ENCODE measurements at places on chromosomes 1 and 21.
A peak's percentile ranks its signal among the peaks of the same experiment; 100 is the strongest.

DNA sequence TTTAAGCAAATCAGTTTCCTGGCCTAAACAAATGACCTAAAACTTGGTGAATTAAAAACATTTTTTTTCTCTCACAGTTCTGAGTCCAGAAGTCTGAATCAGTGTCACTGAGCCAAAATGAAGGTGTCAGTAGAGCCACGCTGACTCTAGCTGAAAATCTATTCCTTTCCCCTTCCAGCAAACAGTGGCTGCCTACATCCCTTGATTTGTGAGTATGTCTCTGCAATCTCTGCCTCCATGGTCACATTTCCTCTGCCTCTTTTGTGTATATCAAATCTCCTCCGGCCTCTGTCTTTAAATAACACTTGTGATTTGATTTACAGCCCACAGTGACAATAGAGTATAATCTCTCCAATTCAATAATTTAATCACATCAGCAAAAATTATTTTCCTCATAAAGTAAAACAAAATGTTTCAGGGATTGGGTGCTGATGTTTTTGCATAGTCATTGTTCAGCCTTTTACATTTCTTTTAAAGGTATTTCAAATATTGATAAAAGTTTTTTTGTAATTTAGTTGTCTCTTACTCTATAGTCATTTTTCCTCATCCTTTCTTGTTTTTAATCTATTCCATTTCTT, 1715.4 kb downstream of the BRINP3 start:
- DNase-seq = no peak

DNA sequence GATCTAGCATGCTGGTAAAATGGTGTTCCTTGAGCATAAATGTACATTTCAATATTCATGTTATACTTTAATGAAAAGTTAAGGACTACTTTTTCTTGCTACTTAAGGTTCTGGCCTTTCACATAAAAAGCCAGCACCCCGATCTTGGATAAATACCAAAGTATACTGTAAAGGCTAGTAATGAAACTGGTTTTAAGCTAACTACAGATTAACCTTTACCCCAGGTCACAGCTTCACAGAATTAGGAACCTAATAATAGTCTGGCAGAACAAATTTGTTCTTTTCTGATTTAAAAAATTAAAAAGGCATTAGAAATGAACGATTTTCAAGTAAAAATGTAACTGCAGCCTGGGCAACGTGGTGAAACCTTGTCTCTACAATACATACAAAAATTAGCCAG, 23.5 kb downstream of the DIPK1A start:
- DNase-seq = no peak

- peak; percentile 52 for DNase-seq
Measured at GRCh38 chr1:192477630-192478029, 97.9 kb upstream of the RGS1 start.

DNA sequence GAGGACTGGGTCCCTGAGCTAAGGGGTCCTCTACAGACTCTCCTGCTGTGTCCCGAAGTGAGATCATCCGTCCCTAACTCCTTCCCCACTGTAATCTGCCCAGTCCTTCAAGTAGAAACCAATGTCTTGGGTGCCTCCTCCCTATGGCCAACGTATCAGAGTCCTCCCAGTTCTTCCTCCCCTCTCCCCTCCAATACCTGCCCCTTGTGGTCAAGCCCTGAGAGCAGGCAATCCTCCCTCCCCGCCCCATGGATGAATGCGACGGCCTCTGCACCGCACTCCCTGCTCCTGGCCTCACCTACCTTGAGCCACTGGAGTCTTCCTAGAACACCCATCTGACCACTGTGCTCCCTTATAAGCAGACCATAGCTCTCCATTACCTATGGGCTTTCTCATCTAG, 31.1 kb downstream of the HTR6 start:
- DNase-seq = no peak

- DNase-seq = no peak
Measured at GRCh38 chr1:160081261-160081936, at the start of gene KCNJ9. Gene KCNJ9, plus strand, starts transcription at chr1:160081538. Its CDS starts 2,493 bp downstream, at chr1:160084031.

DNA sequence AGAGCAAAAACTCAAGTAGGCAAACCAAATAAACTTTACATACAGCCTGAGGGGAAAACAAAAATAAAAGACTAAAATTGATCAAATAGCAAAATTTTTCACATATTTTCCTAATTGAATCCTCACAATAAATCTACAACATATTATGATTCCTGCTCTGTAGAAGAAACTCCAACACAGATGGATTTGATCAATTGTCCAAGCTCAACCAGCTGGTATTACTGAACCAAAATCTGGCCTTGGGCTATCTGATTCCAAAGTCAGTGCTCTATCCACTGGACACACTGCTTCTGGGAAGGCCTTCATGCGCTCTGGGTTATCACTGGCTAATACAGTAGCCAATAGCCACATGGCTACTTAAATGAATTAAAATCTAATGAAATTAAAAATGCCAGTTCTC, 39.3 kb downstream of the PCNX2 start:
- DNase-seq = no peak

GRCh38 chr1:228226956-228227791, 19.3 kb downstream of the OBSCN start:
- DNase-seq = peak; percentile 75

GRCh38 chr1:112092656-112093371, 103.3 kb upstream of the KCND3 start:
- DNase-seq = no peak

Data from fibroblast of villous mesenchyme (primary cell).